ENCODE measurements at places on chromosomes 12 and 14.

- no peak for DNase-seq
Observed at GRCh38 chr12:64304571-64304970, 82.5 kb upstream of the KICS2 start.

- no peak for DNase-seq
Observed at GRCh38 chr12:115710104-115710564, 567.4 kb downstream of the MED13L start.

GRCh38 chr14:101507836-101508150 lies 53.5 kb upstream of the DIO3 start:
- DNase-seq, result no peak

DNA sequence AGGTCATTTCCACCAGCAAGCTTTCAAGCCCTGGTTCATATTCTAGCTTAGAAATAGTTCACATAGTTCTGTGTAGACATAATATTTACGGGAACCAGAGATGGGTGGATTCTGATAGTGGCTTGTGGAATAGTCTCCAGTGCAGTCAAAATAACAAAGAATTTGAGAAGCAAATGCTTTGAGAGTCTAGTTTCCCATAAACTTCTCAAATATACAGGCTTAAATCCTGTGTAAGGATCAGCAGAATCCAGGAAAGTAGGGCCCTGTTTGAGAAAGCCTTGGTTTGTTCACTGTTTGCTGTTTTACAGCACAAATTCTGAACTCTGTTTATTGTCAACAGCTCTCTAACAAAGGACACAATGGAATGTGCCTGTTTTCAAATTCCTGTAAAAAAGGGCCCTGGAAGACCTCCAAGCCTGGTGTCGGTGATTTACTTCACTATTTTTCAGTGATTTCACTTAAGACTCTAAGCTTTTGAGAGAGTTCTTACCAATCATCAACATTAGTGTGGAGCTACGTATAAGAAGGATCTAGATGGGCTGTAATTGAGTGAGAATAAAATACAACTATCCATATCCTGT lies 11.4 kb upstream of the FOS start:
- no peak for DNase-seq

- no peak for DNase-seq
Observed at GRCh38 chr12:89252284-89252683, 100.0 kb downstream of the DUSP6 start.

- DNase-seq, result no peak
Observed at GRCh38 chr12:125287155-125287847, 222.1 kb downstream of the AACS start.

DNA sequence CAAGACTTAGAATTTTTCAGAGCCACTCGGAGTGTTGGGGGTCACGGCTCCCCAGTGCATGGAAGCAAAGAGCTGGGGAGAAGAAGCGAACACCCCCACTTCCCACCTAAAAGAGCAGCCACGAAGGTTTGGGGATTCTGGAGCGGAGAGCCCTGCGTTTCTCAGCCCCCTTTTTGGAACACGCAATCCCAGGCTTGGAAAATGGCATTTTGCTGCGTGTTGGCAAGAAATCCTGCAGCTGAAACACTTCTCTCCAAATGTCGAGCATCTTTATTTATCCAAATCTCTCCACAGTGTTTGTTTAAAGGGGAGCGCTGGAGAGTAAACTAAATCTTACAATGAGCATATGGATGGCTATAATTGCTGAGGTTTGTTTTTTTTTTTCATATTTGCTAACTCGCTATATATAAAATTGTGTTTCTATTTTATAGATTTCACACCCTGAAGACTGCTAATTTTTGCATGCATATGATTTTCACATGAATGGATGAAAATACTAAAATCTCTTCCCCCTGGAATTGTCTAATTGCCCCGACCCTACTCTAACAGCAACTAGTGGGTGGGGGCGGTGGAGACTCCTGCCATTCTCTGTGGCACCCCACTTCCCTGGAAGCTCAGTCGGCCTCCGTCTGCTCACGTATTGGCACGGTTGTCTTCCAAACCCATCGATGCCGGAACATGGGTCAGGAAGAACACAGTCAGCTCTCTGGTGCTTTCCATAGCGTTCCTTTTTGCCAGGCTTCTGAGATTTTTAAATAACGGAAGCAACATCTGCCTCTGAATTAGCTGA lies 120.5 kb downstream of the GCH1 start:
- no peak for DNase-seq
